ENCODE measurements at places on chromosomes 3 and 15. TPM values are rescaled to one million over a fixed set of nuclear protein-coding genes. Genes with fewer than 3 reads are reported as not detected.

DNA sequence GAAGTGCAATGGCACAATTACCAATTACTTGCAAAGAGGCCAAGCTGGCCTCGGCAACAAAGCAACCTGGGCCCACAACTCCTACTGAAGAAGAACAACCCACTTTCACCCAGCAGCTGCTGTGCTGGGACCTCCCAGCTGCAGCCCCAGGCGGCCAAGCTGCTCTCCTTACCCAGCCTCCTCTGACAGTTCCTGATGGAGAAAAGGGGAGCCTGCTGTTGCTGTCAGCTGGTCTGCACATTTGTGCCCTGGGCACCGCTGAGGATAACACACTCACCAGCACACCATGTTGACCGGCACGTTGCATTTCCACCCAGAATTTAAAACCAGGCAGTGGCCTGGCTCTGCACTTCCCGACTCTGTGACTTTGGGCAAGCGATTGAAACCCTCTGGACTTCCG lies 33.6 kb downstream of the SSUH2 start:
- no peak overlapping the region for H3K27ac ChIP-seq
- H3K4me3 ChIP-seq = no peak overlapping the region
- H3K4me1 ChIP-seq = peaks cover 11% of the 10 kb centered on the region
- no peak for DNase-seq
- H3K27me3 ChIP-seq = no peaks in the 10 kb centered on the region
- no peaks in the 10 kb centered on the region for H3K36me3 ChIP-seq

DNA sequence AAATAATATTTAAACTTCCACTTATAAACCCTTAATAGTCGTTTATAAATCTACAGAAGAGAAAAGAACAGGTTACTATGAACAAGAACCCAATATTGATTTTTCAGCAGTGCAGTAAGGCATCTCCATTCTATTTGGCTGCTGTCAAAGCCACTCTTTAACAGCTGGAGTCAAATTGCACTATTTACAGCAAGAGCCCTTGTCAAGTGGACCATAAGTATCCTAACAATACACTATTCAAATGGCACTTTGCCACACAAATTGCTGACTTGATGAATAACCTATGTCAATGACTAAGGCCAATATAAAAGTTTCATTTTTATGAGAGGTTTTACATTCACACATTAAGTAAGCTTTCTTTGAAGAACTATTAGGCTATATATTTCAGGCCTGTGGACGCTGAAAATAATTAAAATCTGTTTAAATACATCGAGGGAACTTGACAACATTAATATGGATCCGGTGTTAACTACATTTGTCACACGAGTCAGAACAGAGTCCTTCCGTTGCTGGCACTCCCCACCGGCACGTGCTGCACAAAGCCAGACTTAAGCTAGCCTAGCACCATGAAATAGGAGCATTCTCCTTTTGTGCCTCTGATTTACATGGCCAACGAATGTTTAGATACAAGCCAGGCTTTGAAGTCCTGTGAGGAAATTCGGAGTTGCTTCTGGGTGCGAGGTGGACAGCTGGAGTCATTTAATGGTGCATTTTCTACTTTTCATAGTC lies 100.5 kb downstream of the WDR72 start:
- DNase-seq = no peak
- no peak overlapping the region for H3K4me3 ChIP-seq
- no peak overlapping the region for H3K27ac ChIP-seq
- H3K27me3 ChIP-seq = peaks cover 72% of the 10 kb centered on the region

DNA sequence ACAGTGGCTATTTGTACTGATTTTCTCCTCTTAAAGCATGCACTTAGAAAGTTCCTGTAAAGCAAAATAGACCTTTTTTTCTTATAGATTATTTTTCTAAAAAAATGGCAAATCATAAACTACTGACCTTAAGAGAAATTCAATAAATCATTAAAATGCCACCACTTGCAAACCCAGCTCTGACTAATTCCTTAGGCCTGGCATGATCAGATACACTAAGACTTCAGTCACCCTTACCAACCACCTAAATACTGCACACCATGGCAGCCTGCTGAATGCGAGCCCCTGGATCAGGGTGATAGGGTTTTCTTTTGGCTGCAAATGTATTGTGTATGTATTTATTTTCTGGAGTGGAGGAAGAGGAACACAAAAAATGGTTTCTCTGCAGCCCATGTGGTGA lies 370.6 kb upstream of the TBL1XR1 start:
- no peak for DNase-seq
- no peak overlapping the region for H3K27ac ChIP-seq
- peaks cover 39% of the 10 kb centered on the region for H3K4me1 ChIP-seq
- peaks cover 5% of the 10 kb centered on the region for H3K36me3 ChIP-seq

DNA sequence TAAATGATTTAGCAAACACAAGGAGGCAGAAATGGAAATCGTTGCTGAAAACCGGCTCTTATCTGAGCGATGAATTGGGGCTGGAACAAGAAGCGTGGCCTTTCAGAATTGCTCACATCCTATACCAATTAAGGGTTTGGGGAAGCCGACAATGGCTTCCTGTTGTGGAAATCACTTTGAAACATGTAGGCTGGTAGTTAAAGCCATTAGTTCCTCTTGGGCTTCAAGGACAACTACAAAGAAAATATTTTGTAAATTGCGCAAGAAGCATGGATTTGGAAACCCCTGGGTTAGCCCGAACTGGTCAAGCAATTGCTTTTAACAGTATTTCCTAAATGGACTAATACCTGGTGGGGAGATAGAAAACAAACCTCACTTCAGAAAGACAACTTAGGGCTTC lies 182.4 kb downstream of the ADAMTS9 start:
- no peaks in the 10 kb centered on the region for H3K27me3 ChIP-seq
- no peaks in the 10 kb centered on the region for H3K36me3 ChIP-seq
- H3K4me1 ChIP-seq = no peaks in the 10 kb centered on the region
- no peak overlapping the region for H3K27ac ChIP-seq

GRCh38 chr3:123783811-123784210 lies 100.3 kb downstream of the MYLK start:
- H3K4me3 ChIP-seq = no peak overlapping the region
- H3K4me1 ChIP-seq = no peaks in the 10 kb centered on the region
- H3K36me3 ChIP-seq = peaks cover 6% of the 10 kb centered on the region
- DNase-seq = no peak
- no peaks in the 10 kb centered on the region for H3K27me3 ChIP-seq

- H3K27ac ChIP-seq = no peak overlapping the region
- DNase-seq = no peak
- H3K4me1 ChIP-seq = no peaks in the 10 kb centered on the region
- H3K4me3 ChIP-seq = no peak overlapping the region
Observed at GRCh38 chr3:16994854-16995525, 110.2 kb downstream of the PLCL2 start.

DNA sequence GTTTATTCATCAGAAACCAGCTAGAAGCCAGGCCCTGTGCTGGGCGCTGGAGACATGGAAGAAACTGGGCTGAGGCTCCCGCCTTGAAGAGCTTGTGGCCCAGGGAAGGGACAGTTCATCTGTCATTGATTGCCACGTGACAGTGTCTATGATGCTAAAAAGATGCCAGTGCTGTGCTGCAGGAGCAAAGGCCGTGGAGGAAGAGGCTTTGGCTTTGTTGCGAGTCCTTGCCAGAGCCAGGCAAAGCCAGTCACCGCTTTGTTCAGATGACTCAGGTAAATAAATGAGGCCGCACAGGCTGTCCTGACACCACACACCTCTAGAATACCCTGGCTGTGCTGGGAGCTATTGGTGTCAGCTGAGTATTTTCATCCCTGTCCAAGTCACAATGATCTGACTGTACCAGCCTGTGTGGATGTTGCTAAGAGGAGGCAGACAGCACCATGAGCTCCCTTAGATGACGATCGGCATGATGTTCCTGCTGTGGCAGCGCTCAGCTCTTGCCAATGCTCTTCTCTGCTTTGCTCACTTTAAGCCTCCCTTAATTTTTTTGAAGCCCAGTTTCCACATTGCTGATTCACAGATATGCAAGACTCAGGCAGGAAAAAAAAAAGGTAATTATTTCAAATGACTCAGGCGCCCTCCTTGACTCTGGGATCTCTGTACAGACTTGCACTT lies 77.5 kb downstream of the CCNL1 start:
- H3K4me1 ChIP-seq = peaks cover 26% of the 10 kb centered on the region
- no peaks in the 10 kb centered on the region for H3K27me3 ChIP-seq
- no peak overlapping the region for H3K4me3 ChIP-seq
- DNase-seq = peak; percentile 78
- no peaks in the 10 kb centered on the region for H3K36me3 ChIP-seq

Gene LPCAT4
- 17.0 TPM for total RNA-seq

Gene CCDC39
- not detected for total RNA-seq

Gene COL6A5
- total RNA-seq = not detected

Gene EPHB1
- total RNA-seq = not detected

Data from MCF 10A (cell line).